ENCODE measurements at places on chromosomes 4 and X.

- DNase-seq: no peak
Measured at GRCh38 chr4:48431401-48431800, 51.7 kb upstream of the SLC10A4 start.

- DNase-seq: no peak
Measured at GRCh38 chr4:113593400-113594230, 167.9 kb downstream of the CAMK2D start.

DNA sequence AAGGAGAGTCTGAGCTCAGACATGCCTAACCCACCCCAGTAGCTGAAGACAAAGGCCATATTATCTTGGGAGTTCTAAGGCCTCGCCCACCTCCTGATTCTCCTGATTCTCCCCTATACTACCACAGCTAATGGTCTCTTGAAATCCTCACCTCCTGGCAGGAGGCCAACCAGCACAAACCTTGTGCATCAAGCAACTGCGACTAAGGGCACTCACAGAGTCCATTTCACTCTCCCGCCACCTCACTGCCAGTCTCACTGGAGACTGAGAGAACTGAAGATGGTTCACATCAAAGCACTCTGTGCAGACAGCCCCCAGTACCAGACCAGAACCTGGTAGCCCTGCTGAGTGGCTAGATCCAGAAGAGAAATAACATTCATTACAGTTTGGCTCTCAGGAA is 102.1 kb upstream of the KLF8 start:
- DNase-seq: no peak

DNA sequence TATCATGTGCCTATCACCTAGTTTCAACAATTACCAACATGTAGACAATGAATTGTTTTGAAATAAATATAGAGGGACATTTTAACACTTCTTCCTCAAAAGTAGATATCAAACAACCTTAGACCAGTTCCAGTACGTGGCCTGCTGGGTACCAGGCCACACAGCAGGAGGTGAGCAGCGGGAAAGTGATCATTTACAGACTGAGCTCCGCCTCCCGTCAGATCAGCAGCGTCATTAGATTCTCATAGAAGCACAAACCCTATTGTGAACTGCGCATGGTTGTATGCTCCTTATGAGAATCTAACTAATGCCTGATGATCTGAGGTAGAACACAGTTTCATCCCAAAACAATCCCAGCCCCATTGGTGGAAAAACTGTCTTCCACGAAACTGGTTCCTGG is 6.5 kb downstream of the BBS7 start:
- DNase-seq: no peak

GRCh38 chr4:26106776-26107175 is 192.8 kb downstream of the SMIM20 start:
- no peak for DNase-seq

GRCh38 chr4:106208481-106209460 is 107.2 kb downstream of the TBCK start:
- DNase-seq: no peak

DNA sequence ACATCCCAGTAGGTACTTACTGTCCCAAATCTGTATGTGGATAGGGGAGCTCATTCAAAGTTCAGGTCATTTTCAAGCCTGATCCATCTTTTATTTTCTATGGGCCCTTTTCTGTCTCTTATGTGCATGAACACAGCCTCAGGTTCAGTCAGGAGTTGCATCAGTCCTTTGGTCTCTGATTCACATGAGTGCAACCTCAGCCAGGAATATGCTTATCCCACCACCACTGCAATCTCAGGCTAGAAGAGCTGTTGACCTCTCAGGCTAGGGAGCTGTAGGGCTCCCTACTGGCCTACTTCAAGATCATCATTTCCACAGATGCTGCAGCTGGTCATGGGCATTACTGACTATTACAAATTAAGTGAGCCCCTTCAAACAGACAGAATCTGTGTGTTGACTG is 27.2 kb downstream of the AASDH start:
- no peak for DNase-seq

DNA sequence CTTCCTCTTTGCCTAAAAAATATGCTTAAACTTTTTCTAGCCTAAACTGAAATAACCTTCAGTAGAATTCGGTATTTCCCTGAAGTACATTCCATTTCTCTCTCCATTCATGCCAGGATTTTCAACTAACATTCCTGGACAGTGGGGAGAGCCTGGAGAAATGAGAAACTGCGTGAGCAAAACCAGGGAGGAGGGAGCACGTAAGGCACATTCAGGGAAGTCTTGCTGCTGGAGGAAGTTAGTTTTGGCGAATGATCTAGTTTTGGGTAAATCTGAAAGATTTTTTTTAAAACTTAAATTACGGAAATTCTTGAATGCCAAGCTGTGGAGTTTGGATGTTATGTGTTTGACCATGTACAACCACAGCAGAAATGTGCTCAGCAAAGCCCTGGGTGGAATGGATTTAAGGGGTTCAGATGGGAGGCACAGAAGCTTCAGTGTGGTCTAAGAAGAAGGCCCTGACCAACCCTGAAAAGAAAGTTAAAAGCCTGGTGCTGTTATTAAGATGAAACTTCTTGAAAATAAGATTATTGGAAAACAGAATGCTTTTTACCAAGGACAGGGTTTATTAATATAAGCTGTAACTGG is 347.8 kb downstream of the ANK2 start:
- no peak for DNase-seq

- no peak for DNase-seq
Measured at GRCh38 chr4:151887816-151888180, 127.0 kb upstream of the GATB start.

- no peak for DNase-seq
Measured at GRCh38 chr4:28966982-28967381, 1753.2 kb upstream of the PCDH7 start.

DNA sequence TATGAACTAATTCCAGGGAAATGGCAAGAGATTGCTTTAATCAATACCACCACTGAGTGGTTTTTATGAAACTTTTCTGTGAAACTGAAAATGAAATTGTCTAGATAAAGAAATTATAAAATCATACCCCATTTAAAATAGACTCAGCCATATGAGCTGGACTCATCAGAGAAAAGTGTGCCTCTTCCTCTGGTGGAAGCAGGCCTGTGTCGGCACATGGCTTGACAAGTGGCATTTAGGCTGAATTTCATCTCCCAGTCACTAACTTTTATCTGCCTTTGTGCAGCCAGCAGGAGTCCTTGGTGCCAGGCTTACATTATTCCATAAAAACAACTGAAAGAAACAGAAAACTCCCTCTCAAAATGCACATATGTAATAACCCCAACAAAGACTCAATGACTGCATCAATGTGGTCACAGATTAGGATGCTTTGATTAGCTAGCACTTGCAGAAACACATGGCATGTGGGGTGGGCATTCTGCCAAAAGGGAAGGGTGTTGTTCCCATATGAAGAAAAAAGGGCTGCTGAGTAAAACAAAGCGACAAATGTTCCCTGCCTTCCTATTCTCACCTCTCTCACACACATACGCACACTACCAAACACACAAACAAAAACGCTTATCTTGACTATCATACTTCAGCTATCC is 232.3 kb downstream of the PABPC4L start:
- no peak for DNase-seq

- DNase-seq: no peak
Measured at GRCh38 chr4:127211650-127212560, 420.9 kb upstream of the INTU start.

DNA sequence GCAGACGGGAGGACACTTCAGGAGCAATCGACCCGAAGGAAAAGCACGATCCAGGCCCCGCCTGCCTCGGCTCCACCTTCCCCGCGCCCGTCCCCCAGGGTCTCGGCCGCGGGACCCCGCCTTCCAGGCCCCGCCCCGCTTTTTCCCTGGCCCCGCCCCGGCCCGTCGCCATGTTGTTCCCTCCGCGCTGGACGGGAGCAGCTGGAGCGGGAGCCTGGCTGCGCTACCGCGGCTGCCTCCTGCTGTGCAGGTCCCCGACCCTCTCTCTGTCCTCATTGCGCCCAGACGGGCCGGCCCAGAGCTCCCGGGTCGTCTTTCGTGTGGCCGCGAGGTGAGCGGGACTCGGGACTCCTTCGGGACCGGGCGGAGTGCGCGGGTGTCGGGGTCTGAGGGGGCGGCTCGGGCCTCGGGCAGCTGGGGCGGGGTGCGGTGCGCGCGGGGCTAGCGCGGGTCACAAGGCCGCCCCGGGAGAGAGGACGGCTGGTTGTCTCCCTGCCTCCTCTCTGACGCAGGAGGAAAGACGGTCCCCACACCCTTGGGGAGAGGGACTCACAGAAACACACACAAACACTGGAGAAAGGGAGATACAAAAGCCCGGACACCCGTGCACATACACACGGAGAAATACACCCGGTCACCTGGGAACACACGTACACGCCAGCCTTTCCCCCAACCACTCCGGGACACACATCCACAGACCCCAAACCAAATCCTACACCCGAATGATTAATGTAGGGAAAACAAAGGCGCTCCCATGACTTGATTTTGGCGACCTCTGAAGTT is at the start of gene RAB9A:
RAB9A (plus strand) TSS at position 171 of the 783 bp plus-strand sequence. CDS start 19,619 bp downstream, outside the sequence.
- DNase-seq: peak; percentile 69

DNA sequence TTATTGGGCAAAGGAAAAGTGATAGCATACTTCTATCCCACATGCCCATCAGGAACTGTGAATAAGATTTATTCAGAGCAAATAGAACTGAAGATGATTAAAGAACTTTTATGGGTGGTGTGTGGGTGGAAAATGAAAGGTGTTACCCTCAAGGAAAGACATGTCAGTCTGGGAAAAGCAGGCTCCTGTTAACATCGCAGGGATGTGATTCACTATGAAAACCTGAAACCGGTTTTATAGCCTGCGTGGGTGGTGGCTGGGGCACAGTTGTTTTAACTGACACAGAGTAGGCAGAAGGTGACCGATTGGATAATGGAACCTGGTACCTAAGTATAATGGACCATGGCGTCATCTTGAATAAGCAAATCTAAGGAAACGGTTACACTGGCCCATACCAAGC is 61.3 kb upstream of the CASK start:
- DNase-seq: no peak

DNA sequence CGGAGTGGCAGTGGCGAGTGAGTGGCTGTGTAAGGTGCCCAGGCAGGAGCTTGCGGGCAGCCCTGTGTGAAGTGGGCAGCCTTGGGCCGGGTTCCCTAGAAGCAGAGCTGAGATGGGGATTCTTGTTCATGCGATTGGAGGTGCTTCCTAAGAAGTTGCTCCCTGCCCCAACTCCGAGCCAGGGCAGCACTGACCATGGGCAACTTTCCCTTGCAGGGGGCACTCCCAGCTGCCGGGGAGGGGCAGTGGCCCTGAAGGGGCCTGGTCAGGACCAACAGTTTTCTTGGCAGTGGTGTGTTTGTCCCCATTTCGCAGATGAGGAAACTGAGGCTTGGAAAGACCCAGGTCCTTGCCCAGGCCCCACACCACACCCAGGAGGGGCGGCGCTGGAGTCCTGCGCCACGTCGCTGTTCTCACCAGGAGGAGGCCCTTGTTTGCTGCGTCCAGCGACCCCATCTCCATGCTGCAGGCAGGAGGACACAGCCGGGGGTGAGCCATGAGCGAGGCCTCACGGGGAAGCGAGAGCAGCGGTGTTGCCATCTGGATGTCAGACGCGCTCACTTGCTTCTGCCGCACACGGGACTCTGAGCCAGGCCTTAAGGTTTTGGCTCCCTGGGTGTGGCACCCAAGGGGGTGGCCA is 68.9 kb downstream of the TRMT44 start:
- no peak for DNase-seq

DNA sequence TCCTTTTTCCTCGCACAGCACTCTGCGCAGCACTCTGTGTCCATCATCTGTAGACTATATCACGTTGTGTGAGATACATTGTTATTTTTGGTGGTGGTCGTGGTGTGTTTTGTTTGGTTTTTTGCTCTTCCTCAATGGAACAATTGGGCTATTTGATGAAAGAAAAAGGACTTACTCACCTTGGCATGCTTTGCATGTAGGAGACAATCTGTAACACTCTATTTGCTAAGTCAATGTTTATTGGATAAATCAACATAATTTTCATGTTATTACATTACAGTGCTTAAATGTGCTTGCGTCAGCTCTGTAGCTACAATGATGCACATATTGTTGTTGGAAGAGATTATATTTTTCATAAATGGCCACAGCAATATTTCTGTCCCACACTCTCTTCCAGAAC is 12.5 kb upstream of the CD99 start:
- no peak for DNase-seq

DNA sequence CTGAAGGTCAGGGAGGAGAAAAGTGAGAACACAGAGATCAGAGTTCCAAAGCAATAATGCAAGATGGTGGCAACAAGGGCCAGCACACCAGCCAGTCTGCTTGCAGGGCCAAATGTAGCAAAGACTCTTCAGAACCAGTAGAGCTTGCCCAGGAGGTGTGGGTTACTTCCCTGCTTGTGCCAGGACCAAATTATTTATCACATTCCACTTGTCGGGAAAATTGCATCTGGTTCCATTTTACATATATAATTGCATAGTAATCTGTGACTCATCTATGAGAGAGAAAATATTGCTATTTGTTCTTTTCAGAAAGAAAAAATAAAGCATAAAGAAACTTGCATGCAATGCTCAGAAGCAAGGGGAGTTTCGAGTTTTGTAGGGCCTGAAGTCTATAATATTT is 41.4 kb downstream of the MAML3 start:
- DNase-seq: no peak

GRCh38 chr4:62683799-62684566 is 1483.9 kb downstream of the ADGRL3 start:
- DNase-seq: no peak

DNA sequence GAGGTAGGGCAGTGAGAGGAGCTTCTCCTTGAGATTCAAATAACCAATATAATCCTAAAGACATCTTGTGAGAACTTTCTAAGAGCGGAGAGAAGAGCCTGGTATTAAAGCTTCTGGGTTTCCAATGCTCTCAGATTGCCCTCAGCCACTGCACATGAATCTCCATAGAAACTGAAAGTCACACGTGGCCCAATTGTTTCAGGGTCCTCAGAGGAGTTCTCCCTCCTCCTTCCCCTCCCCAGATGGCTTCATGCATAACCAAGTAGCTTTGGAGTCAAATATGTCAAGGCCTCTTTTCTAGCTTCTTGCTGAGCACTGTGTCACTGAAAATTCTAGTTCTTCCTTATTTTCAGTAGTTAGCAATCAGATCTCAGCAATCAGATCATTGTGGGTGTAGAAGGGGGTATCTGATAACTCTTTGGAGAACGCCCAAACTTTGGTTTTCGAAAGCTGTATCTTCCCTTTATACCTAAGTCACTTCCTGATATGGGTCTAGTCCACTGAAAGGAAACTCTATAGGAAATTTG is 2.2 kb downstream of the BTK start:
- DNase-seq: no peak

GRCh38 chr4:115396034-115396433 is 282.6 kb upstream of the NDST4 start:
- DNase-seq: no peak

GRCh38 chr4:26325191-26325590 is 4.4 kb downstream of the RBPJ start:
- no peak for DNase-seq
